ENCODE measurements at places on chromosomes 1 and 21. TPM values are rescaled to one million over a fixed set of nuclear protein-coding genes. Genes with fewer than 3 reads are reported as not detected.

TMEM125 gene
- 0.17 TPM for polyA plus RNA-seq

NPR1 gene
- polyA plus RNA-seq, result 13.8 TPM

KRTAP13-2 gene
- polyA plus RNA-seq, result not detected

RIPK4 gene
- not detected for polyA plus RNA-seq

S100A16 gene
- polyA plus RNA-seq, result 1,770 TPM

SYT14 gene
- polyA plus RNA-seq, result 0.08 TPM

CA6 gene
- not detected for polyA plus RNA-seq

DNA sequence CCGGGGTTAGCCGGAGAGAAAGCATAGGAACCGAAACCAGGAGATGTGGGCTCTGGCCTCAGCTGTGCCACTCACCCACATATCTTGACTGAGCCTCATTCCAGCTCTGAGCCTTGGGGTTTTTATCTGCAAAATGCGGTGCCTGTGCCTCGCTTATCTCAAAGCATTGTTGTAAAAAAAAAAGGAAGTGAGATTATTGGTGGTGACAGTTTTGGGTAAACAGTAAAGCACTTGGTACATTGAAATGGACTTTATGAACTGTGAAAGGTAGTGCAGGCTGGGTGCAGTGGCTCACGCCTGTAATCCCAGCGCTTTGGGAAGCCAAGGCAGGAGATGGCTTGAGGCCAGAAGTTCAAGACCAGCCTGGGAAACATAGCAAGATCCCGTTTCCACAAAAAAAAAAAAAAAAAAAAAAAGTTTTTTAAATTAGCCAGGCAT lies 3.8 kb downstream of the PTAFR start:
- H3K27ac ChIP-seq, result no peak overlapping the region
- no peaks in the 10 kb centered on the region for H3K27me3 ChIP-seq

DNA sequence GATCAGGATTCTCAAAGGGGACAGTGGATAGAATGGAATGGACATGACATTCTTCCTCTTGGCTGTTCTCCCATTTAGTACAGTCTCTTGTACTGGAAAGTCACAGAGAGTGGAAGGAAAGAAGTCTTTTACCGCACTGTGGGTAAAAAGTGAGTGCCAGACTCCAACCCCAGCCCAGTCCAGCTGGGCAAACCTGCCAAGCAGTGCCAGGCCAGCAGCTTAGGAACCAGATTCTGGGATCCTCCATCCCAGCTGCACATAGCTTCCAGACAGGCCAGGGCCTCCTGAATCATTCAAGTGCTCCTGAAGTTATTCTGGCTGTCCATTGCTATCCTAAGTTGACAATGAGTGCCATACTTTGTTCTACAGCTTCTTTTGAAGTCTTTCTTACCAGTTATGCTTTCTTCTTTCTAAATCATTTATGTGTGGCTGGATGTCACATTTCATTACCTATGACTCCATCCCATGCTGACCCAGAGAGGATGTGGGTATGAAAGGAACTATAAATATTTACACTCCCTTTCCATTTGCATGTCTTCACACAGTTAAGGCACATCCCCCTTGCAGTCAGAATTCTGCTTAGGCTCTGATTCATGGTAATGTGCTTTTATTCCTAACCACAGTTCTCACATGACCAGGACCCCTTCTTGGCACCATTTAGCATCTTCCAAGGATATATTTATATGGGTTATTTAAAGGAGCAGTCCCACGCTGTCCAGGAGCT lies 88.9 kb downstream of the AK5 start:
- no peak for DNase-seq
- H3K27me3 ChIP-seq, result no peaks in the 10 kb centered on the region
- no peak overlapping the region for H3K4me3 ChIP-seq

- peaks cover 28% of the 10 kb centered on the region for H3K4me1 ChIP-seq
- H3K27ac ChIP-seq, result no peak overlapping the region
- H3K27me3 ChIP-seq, result no peaks in the 10 kb centered on the region
- DNase-seq, result peak; percentile 24
- peaks cover 23% of the 10 kb centered on the region for H3K36me3 ChIP-seq
These were observed 46.9 kb downstream of the CD34 start for GRCh38 chr1:207863893-207864535.

DNA sequence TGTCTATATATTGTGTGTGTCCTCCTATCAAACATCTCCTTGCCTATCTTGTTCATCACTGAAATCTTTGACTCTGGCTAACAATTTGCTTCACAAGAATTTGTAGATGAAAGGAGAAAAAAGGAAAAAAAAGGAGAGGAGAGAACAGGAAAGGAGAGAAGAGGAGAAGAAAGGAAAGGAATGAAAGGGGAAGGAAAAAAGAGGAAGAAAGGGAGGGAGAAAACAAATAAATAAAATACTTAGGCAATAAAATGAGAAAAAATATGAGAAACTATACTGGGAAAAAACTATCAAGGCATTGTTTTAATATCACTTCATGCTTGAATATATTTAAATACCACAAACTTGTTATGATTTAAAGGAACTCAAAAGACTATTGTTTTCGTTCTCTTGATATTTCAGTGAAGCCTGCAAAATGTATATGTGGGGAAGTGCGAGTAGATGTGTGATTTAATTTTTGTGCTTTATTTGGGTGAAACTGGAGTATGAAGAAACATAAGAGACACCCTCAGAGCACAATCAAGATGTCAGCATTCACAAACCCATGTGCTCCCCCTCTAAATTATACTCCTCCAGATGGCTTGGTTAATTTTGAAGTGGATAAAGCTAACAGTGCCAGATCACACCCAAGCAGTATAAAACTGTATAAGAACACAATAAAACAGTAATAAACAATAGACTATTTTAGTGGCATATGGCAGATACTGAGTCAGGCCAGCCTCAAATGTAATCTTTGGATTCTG lies 205.7 kb upstream of the SAMSN1 start:
- no peak overlapping the region for H3K27ac ChIP-seq
- DNase-seq, result no peak
- no peaks in the 10 kb centered on the region for H3K4me1 ChIP-seq
- no peaks in the 10 kb centered on the region for H3K36me3 ChIP-seq
- no peaks in the 10 kb centered on the region for H3K27me3 ChIP-seq

GRCh38 chr1:229058729-229059128 lies 212.2 kb upstream of the RAB4A start:
- H3K4me3 ChIP-seq, result no peak overlapping the region
- H3K27me3 ChIP-seq, result no peaks in the 10 kb centered on the region

GRCh38 chr1:237841485-237841884 lies 49.2 kb downstream of the ZP4 start:
- no peaks in the 10 kb centered on the region for H3K27me3 ChIP-seq
- no peaks in the 10 kb centered on the region for H3K36me3 ChIP-seq
- no peaks in the 10 kb centered on the region for H3K4me1 ChIP-seq
- H3K4me3 ChIP-seq, result no peak overlapping the region
- DNase-seq, result no peak
- H3K27ac ChIP-seq, result no peak overlapping the region

GRCh38 chr1:158731707-158732106 lies 11.2 kb upstream of the OR6K3 start:
- no peaks in the 10 kb centered on the region for H3K36me3 ChIP-seq
- no peak overlapping the region for H3K27ac ChIP-seq
- H3K27me3 ChIP-seq, result no peaks in the 10 kb centered on the region
- H3K4me1 ChIP-seq, result no peaks in the 10 kb centered on the region
- DNase-seq, result no peak

- DNase-seq, result no peak
- H3K27ac ChIP-seq, result no peak overlapping the region
- no peaks in the 10 kb centered on the region for H3K4me1 ChIP-seq
- no peaks in the 10 kb centered on the region for H3K36me3 ChIP-seq
These were observed 202.4 kb upstream of the L1TD1 start for GRCh38 chr1:61992257-61992656.

- DNase-seq, result no peak
- H3K27me3 ChIP-seq, result no peaks in the 10 kb centered on the region
- no peak overlapping the region for H3K4me3 ChIP-seq
- no peaks in the 10 kb centered on the region for H3K36me3 ChIP-seq
- H3K4me1 ChIP-seq, result no peaks in the 10 kb centered on the region
These were observed 114.0 kb downstream of the NBPF12 start for GRCh38 chr1:147052143-147052542.

- H3K4me3 ChIP-seq, result no peak overlapping the region
- no peaks in the 10 kb centered on the region for H3K36me3 ChIP-seq
- no peak overlapping the region for H3K27ac ChIP-seq
- H3K4me1 ChIP-seq, result no peaks in the 10 kb centered on the region
These were observed 1044.4 kb downstream of the ADGRL2 start for GRCh38 chr1:82844911-82845827.
